ENCODE measurements at places on chromosomes 4 and X. TPM values are rescaled to one million over a fixed set of nuclear protein-coding genes. Genes with fewer than 3 reads are reported as not detected.

CPZ gene
- 3.8 TPM for polyA plus RNA-seq

CDKL2 gene
- polyA plus RNA-seq, result not detected

SHISA3 gene
- polyA plus RNA-seq, result 5.8 TPM

PNMA5 gene
- not detected for polyA plus RNA-seq

TMPRSS11A gene
- not detected for polyA plus RNA-seq

SFRP2 gene
- 169 TPM for polyA plus RNA-seq

MAGED4B gene
- polyA plus RNA-seq, result 51.8 TPM

Data from muscle of back (tissue), 13 donors.